ENCODE measurements at places on chromosomes 11 and 22.

DNA sequence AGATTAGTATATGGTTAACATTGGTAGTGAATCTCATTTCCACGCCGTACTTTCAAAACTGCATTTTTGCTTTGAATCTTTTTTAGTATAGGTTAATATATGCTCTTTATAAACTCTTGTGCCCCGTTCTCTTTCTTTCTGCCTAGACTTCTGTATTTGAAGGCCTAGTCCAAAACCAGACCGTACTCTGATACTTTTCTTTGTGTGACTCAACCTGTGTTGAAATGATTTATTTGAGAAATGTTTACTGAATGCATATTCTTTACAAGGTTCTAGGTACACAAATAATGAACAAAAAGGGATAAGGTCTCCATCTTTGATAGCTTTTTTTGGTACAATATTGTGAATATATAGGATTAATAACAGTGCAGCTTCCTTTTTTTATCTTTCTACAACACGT, 68.3 kb downstream of the HIPK3 start:
- no peak for ATAC-seq

- no peak for ATAC-seq
These were observed 2.1 kb upstream of the PHLDB1 start for GRCh38 chr11:118605116-118605867.

DNA sequence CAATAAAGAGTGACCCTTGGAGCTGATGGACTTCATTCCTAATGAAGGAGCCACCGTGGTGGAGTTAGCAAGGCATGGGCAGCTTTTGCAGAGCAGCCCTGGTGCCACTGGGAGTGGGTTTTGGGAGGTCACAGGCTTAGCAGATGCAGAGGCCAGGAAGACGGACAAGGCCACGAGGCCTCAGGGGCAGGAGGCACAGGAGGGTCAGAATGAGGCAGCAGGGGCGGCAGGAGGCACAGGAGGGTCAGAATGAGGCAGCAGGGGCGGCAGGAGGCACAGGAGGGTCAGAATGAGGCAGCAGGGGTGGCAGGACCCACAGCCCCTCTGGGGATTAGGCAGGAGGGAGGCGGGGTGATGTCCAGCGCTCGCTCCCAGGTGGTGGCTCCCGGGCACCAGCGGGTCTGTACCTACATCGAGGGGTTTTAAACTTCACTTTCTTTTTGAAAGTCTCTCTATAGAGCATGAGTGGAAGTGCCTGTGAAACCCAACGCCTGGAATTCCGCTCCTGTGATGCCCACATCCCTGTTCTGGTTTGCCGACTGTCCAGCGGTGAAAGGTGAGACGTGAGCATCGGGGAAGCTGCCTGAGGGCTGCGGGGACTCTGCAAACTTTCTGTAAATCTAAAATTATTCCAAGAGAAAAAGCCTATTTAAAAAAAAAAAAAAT, 521.6 kb downstream of the BRD1 start:
- ATAC-seq, result no peak

DNA sequence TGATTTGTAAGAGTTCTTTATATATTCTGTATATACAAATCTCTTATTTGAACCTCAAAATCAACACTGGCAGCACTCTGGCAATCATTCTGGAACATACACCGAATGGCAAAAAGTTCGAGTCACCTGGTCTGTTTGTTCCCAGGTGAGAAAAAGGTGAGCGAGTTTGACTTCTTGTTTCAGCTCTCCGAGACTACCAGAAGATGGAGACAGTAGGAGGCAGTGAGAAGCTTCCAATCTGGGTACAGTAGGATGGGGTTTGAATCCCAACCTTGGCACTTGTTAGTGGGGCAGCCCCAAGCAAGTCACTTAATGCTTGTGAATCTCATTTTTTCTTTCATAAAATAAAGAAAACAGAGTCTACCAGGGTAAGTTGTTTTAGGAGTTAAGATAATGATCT, 76.4 kb downstream of the C2CD3 start:
- ATAC-seq, result no peak

GRCh38 chr11:64020976-64021756, 14.6 kb upstream of the FLRT1 start:
- no peak for ATAC-seq

DNA sequence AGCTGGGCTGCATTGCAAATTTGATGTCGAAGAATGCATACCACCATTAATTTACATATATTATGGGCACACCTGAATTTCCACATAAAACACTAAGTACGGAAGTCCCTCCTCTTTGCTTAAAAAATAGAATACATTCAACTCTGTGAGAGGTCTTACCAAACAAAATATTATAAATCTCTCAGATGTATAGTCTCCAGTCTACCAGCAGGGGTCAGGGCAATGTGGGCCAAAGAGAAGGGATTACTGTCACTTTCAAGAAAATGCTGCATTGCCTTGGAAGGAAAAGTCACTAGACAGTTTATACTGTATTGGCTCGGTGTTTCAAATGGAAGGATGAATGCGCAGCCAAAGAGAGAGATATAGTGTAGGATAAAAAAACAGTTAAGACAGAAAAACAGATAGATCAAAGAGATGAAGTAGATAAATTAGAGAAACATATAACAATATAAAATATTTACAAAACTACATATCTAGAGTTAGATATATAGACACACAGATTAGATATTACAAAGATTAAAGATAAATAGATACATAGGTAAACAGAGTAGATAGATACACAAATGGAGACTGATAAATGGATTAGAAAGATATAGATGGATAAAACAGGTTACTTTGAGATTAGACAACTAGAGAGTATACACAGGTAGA, 20.9 kb downstream of the SERGEF start:
- peak; percentile 39 for ATAC-seq

DNA sequence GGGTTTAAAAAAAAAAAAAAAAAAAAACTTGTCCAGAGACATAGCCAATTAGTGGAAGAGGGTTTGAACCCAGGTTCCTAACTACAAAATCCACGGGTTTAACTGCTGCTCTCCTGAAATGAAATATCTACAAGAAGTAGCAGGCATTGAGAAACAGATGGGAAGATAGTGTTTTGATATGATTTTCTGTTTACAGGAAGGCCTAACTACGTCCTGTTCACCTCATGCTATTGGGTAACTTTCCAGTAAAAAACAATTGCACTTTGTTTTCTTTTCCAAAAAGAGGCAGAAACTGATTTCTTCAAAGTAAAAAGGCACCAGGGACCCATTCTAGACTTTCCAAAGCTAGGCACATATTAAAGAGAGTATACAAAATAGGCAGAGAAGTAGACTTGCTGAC, 5.9 kb upstream of the C11orf91 start:
- ATAC-seq, result no peak

- ATAC-seq, result no peak
These were observed 45.8 kb downstream of the PLAAT5 start for GRCh38 chr11:63445118-63445517.

DNA sequence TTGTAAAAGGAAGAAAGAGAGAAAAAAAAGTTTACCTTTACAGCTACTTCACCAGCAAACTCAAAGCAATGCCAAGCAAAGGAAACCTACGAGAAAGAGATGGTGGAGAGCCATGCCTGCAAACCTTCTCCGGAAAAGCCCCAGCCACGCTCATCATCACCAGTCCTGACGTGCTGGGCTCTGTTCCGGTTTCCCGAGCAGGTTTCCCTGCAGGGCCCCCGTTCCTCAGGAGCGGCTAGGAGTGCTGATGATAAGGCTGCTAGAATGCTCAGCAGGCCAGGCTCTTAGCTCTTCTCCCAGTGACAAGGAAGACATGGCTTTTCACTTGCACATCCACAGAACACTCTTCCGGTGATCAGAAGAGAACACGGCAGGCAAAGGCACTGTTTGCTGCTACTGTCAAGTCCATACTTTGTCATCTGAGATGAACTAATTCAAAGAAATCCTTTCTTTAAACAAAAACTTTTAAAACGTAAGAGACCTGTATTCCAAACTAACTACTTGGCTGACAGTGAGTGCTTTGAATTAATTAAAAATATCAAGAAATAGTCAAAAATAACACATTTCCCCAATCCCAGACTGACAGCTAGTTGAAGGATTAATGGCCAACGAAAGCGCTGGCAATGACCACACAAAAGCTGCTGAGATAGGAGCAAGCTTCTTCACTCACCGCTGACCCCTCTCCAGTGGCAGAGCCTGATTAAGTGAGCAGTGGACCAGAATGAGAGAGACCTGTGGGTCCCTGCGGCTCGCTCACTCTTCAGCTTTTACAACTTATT, 35.8 kb downstream of the DUSP8 start:
- no peak for ATAC-seq

- ATAC-seq, result no peak
These were observed 132.7 kb downstream of the FAT3 start for GRCh38 chr11:92357344-92357743.

DNA sequence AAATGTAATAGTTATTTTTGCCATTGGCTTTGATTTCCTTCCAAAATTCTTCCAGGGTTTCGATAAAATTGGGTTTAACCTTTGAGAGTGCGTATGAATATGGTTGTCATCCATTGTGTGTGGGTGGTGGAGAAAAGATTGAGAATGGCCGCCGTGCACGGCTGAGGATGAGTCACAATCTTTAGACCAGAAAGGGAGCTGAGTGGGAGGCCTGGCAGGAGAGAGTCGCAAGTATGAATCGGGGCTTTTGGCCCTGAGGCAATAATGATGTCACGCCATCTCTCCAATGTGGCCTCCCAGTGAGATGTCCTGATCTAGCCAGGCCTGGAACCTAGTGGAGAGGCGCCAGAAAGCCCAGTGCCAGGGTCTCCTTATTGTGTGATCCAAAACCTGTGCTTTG, 33.1 kb upstream of the SMPD1 start:
- ATAC-seq, result peak; percentile 66

DNA sequence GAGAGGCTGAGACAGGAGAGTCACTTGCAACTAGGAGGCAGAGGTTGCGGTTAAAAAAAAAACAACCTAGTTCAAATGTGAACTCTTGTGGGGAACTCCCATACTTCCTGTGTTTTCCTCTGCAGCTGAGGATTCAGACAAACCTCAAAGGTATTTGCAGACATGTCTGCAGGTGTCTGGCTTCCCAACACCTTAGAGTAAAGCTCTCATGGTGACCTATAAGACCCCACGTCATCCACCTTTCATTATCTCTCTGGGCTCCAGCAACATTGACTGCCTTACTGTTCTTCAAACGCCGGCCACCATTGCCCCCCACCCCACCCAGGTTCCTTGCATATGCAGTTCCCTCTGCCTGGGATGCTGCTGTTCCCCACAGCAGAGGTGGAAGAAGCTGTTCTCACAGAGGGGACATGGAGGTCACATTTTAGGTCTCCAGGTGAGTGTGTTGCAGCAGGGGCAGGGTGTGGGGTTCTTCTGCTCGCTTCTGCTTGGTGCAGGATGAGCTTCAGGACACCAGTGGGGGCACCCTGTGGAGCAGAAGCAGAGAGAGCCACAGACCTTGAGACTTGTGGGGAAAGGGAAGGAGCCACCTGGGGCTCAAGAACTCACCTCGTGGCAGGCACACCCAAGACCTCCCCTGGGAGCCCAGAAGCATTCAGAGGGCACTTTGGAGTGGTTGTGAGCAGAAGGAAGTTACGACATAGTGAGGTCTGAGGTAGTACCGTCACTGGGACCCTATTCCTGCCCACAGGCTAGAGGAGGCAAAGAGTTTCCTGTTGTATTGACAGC, 203.2 kb downstream of the CSNK2A3 start:
- ATAC-seq, result peak; percentile 46

DNA sequence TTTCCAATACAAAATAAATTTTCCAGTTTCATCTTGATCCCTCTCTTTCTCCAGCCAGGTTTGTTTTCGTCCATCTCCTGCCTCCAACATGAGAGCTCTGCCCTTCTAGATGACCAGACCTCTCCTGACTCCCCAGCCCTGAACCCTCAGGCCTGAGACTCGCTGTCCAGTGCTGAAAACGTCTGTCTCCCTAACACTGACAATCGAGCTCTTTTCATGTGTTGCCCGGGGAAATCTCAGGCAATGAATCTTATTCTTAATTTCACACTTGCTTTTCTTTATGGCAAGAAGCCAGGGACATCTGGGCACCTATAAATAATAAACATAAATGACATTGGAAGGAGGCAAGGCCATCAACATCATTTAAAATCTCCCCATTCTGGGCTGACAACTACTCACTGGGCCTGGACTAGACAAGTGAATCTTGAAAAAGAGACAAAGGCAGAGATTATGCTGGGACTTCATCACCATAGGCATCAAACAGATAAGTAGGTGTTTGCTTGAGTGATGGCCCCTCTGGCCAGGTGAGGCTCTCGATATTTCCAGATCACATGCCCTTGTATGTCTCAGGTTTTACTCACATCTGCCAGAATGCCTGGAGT, 274.5 kb upstream of the B3GAT1 start:
- no peak for ATAC-seq

DNA sequence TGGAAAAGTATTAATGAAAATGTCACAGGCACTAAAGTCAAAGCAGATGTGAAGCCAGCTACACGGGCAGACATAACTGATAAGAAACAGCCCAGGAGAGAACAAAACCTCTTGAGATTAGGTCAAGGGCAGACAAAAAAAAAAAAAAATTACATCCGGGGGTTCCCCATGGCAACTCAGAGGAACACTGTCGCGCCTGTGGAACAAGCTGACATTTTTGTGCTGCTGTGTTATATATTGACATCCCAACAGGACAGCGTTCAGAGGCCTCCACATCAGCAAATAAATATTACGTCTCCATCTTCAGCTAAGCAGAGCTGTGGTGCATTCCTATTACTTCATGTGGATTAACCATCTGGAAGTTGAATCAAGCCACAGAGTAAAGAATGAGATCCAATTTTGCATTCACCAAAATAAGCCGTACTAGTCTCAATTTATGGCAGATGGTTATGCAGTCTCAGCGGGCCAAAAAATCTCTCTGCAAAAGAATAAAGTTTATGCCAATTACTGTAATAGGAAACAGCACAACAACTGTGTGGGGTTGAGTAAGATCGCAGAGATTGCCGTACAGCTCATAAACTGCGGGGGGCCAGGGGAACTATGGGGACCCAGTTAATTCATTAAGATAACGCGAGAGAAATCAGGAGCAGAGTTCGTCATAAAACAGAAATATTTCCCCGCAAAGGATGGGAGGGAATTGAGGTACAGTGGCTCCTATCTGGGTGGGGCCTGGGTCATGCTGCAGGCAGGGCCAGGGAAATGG, 41.3 kb upstream of the MN1 start:
- no peak for ATAC-seq

GRCh38 chr22:22759889-22760546, 115.6 kb downstream of the GGTLC2 start:
- no peak for ATAC-seq

GRCh38 chr11:64164392-64165312, 1.3 kb downstream of the MACROD1 start:
- ATAC-seq, result no peak

DNA sequence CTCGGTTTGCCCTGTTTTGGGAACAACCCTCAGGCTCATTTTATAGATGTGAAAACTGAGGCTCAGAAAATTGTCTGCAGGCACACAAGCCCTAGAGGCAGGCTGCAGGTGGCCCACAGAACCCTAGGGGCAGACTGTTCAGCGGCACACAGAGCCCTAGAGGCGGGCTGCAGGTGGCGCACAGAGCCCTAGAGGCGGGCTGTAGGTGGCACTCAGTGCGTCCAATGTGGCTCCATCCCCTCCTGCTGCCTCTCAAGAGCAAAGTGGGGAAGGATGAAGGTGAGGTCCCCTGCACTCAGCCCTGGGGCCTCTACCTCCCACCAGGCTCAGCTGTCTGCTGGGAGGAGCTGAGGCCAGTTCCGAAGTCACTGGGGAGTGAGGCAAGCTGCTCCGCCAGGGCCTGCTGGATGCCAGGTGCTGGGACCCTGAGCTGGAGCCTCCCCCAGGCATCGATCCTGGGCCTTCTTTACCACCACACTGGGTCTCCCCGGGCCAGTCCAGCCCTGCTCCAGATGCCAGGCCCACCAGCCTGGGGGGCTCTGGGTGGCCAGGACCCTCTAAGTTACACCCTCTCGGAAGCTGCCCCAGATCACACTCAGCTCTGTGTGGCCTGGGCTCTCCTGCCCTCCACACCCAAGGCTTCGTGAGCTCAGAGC, 2.3 kb downstream of the ACY3 start:
- peak; percentile 89 for ATAC-seq

Data from stimulated activated memory B cell treated with anti-CD40 and anti-IgM and Interleukin-4, amounts not matched to agents 10 μg/mL and 1 μg/mL and 100 μg/mL, for 72 hours (primary cell).